ENCODE measurements at places on chromosomes 6 and 20.

GRCh38 chr20:34562641-34563040, 4.1 kb downstream of the MAP1LC3A start:
- no peak for DNase-seq

DNA sequence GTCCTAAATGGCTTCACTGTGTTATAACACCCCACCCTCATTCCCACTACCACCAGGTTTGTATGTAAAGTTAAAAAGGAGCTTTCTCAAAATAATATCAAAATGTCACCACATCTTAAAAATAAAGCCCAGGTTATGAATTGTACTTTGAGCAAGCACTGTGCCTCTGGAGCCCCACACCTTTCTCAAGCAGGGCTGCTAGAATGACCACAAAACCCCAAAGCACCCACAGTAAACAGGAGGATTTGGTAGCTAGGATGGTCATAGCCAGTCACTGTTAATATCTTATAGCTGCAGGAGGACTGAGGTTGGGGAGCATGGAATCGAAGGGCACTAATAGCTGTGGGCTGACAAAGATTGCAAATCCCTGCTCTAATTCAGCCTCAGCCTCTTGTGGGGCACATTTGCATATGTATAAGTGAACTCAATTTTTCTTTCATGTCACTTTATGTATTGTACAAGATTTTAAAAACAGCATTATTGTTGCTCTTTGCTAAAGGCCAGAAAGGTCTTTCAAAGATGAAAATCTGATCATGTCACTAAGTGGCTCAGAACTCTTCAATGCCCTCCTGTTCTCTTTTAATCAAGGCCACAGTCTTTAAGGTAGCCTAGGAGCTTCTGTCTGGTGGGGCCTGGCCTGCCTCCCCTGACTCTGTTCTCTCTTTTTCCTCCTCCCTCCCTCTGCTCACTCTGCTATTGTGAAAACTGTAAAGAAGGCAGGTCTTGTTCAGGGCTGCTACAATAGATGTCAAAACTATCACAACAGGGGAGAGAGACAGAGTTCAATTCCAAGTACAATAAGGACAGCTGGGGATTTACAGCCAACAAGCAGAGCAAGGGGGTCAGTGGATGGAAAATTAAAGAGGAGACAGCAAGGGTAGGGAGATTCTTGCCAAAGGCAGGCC, 101.6 kb downstream of the TMEM200A start:
- DNase-seq, result no peak

GRCh38 chr6:3509336-3509735, 52.5 kb upstream of the SLC22A23 start:
- DNase-seq, result no peak

- no peak for DNase-seq
Observed at GRCh38 chr20:15673206-15673605, 900.0 kb downstream of the KIF16B start.

DNA sequence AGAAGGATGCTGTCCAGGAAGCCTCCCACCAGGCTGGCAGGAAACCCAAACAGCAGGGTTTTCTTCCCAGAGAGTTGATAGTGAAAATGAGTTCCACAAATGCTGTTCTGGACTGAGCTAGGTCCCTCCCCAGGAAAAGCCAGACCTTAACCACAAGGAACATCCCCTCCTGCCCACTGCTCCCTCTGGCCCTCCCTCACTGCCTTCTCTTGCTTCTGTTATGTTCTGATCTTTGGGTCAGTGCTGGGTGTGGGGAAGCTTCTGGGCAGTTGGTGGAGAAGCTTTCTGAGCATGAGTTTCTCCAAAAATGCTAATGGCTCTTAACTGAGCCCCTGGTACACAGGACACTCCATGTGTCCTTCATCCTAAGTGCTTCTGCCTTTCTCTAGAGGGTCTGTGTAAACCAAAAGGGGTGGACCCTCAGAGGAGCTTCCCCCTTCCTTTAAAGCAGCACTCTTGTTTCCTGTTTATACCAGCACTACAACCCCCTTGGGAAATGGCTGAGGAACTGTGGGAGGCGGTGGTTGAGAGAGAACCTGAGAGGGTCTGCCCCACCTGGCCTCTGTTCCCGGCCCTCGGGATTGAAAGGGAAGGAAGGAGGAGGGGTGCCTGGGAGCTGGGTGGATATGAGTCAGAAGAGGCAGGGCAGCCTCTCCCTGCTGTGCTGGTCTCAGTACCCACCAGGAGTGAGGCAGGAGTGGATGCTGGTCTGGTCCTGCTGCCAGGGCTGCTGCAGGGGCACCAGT, 42.0 kb downstream of the CDS2 start:
- no peak for DNase-seq

- no peak for DNase-seq
Observed at GRCh38 chr6:135088281-135088680, 33.7 kb upstream of the HBS1L start.

- DNase-seq, result no peak
Observed at GRCh38 chr20:40741507-40742106, 52.6 kb upstream of the MAFB start.

DNA sequence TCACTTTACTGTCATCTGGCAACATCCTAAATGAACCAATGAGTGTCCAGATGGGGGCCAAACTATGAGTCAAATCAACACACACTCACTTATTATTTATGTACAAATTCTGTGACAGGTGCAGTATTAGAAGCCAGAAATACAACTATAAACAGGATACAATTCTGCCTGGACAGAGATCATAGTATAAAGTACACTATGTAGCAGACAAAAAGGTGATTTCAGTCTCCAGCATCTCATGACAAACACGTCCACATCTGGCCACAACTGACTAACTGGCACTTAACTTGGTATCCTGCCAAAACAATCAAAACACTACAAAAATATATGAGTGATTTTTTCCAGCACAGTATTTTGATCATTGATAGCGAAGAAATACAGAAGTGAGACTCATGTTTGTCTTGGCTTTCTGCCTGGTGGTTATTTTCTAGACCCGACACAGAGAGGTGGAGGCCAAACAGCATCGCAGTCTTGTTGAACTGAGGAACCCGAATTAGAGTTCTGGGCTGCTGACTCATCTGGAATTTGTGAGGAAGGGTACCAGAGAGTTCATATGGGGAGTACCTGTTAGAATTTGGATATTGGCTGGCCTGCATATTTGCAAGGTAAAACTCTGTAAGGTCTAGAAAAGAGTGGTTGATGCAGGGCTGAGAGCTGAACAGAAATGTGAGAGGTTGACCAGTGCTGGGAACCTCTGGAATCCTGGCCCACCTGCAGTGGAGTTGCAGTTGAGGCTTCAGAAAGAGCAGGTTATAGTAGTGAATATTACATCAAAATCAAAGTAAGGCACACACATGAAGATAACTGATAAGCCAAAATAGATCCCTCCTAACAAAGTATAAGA, 475.2 kb downstream of the PTPRT start:
- no peak for DNase-seq

- no peak for DNase-seq
Observed at GRCh38 chr6:129542705-129543104, 167.3 kb downstream of the ARHGAP18 start.

DNA sequence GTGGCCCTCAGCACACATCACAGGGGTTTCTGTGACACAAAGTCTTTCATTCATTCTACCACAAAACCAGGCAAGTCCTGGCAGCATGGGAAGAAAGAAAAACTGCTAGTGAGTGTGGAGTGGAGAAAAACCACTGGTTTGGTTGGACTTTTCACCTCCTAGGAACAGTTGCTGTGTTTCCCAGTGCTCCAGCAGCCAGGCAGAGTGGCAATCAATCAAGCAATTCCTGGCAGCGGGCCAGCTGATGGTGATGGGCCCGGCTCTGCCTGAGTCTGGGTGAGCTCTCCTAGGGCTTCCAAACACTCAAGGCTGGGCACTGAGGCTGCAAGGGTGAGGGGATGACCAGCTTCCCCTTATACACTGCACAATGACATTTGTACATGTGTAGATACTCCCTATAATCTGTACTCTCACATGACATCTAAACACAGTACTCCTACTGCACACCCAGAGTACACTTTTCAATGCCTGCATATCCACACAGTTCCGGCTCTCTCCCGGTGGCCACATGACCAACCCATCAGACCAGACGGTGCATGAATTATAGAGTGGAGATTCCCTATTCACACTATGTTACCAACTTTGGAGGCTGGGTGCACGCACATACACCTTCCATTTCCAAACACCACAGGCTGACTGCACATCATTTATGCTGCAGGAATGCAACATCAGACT, 156.6 kb downstream of the UNC5CL start:
- DNase-seq, result no peak

- peak; percentile 79 for DNase-seq
Observed at GRCh38 chr6:37516076-37516919, 16.6 kb upstream of the CCDC167 start.

Data from Peyer's patch (tissue), 4 donors.